ENCODE measurements at places on chromosomes 16 and 17.

GRCh38 chr17:17710728-17711541 lies 29.7 kb downstream of the RAI1 start:
- DNase-seq = no peak

DNA sequence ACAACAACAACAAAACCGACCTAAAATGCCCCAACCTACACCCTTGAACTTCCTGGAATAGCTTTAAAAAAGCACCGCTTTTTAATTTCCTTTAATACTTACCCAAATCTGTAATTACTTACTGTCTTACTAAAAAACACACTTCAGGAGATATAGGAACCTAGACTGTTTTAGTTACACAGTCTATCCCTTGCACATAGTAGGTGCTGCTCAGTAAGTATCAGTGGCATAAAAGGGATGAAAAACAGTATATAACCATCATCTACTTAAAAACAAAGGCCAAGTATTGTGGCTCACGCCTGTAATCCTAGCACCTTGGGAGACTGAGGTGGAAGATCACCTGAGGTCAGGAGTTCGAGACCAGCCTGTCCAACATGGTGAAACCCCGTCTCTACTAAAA lies 6.1 kb downstream of the SUMO2 start:
- DNase-seq = no peak

GRCh38 chr17:80986046-80986445 lies 5.6 kb upstream of the CHMP6 start:
- DNase-seq = no peak

DNA sequence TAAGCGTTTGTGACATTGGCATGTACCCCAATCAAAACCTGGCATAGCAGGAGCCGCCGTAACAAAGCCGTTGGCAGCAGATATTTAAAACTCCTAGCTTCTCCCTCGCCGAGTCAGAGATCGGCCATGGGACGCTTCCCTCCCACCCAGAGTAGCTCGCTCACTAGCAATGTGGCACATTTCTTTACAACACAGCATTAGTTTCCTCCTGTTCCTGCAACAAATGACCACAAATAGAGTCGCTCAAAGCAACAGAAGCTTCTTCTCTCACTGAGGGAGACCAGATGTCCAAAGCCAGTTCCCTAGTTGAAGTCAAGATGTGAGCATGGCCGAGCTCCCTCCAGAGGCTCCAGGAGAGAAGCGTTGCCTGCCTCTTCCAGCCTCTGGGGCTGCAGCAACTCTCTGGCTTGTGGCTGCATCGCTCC lies 106.7 kb downstream of the RBFOX3 start:
- no peak for DNase-seq

GRCh38 chr17:16052486-16052885 lies 52.9 kb downstream of the TTC19 start:
- DNase-seq = no peak

DNA sequence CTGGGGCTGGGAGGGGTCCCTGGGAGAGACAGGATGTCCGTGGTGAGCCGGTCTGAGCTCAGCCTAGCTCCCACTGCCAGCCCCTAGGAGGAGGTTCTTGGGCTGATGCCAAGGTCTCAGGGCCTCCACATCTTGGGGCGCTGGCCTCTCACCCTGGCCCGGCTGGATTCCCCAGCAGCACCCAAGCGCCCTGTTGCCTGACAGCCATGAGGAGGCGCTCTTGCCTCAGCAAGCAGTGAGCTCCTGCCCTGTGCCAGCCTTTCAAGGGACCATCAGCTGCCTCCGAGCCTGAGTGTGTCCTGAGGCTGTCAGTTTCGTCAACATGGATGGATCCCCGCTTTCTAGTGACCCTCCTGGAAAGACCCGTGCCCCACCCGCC lies 234.9 kb upstream of the CIBAR2 start:
- DNase-seq = no peak

GRCh38 chr17:46911311-46911710 lies 11.6 kb upstream of the GOSR2 start:
- no peak for DNase-seq

DNA sequence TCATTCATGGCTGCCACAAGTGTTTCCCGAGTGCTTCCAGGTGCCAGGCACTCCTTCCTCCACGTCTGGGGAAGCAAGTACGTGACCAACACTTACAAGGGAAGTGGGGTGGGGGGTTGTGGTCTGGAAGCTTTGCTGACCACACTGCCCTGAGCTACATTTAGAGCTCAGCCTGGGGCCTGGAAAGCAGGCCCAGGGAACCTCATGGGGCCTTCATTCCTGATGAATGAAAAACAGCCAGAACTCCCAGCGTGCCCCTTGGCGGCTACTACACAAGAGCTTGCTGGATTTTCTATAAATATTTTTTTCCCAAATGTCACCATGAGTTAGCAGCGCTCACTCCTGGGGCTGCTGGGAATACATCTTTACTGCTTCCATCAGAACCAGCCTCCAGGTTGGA lies 73.3 kb downstream of the ABCC12 start:
- no peak for DNase-seq

- DNase-seq = no peak
Observed at GRCh38 chr16:85767531-85767930, 16.6 kb upstream of the C16orf74 start.

DNA sequence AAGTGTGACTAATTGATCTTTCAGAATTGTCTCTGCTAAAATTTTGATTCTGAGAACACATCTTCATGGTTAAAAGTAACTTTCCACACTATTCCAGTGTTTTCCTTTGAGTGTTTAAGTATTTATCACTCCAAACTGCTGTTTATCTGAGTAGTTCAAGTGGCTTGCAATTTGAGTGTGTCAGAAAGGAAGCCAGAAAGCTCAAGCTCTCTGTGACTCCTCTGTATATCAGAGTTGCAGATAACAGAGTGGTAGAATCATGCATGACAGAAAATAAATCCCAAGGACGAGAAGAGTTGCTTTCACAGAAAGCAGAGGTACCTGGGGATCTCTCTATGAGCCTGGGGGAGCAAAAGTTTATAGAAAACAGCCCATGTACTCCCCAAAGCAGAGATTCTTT lies 130.0 kb downstream of the CYB561 start:
- DNase-seq = no peak

DNA sequence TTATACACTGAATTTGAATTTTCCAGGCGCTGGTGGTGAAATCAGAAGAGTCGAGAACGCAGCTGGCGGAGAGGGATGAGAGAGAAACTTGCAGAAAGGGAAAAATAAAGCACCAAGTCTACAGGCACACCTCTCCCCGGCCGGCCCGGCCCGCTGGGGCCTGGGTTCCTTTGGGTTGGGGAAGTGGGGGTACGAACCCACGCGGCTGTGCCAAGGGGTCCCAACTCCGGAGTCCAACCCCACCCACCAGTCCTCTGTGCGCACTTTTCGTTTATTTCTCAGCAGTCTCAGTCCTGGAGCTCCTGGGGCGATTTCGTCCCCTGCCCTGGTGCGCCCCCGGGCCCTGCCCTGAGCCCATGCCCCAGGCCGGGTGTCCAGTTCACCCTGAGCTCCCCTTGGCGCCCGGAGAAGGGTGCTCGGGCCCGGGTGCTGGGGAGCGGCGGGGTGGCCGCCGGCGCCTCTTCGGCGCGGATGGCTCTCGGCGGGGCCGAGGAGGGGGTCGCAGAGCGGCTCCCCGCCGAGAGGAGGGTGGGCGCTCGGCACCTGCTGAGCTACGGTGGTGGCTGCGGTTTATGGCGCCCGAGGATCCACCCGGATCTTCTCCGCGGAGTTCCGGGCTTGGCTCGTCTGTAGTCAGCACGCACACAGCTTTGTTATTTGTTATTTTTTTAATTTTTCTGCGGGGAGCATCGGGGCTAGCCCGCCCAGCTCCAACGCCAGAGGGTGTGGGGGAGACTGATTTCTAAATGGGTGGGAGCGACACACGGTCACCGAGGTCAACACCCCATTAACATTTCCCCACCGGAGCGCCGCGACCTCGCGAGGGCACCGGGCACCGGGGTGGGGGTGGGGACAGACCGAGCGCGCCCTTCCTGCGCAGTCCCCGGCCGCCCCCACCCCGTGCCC lies 15.7 kb upstream of the CBX8 start:
- DNase-seq = no peak

- DNase-seq = no peak
Observed at GRCh38 chr16:68395167-68395786, 53.0 kb downstream of the SMPD3 start.

GRCh38 chr16:51449441-51449840 lies 298.4 kb upstream of the SALL1 start:
- no peak for DNase-seq

- DNase-seq = no peak
Observed at GRCh38 chr16:75550211-75550662, 5.8 kb downstream of the TMEM231 start.

GRCh38 chr17:80948019-80948975 lies 43.3 kb upstream of the CHMP6 start:
- DNase-seq = no peak

GRCh38 chr16:11836650-11837244 lies 14.6 kb downstream of the RSL1D1 start:
- DNase-seq = no peak

- DNase-seq = no peak
Observed at GRCh38 chr16:1288813-1289476, 20.5 kb upstream of the UBE2I start.

GRCh38 chr17:38464723-38465390 lies 36.6 kb downstream of the ARHGAP23 start:
- DNase-seq = no peak

DNA sequence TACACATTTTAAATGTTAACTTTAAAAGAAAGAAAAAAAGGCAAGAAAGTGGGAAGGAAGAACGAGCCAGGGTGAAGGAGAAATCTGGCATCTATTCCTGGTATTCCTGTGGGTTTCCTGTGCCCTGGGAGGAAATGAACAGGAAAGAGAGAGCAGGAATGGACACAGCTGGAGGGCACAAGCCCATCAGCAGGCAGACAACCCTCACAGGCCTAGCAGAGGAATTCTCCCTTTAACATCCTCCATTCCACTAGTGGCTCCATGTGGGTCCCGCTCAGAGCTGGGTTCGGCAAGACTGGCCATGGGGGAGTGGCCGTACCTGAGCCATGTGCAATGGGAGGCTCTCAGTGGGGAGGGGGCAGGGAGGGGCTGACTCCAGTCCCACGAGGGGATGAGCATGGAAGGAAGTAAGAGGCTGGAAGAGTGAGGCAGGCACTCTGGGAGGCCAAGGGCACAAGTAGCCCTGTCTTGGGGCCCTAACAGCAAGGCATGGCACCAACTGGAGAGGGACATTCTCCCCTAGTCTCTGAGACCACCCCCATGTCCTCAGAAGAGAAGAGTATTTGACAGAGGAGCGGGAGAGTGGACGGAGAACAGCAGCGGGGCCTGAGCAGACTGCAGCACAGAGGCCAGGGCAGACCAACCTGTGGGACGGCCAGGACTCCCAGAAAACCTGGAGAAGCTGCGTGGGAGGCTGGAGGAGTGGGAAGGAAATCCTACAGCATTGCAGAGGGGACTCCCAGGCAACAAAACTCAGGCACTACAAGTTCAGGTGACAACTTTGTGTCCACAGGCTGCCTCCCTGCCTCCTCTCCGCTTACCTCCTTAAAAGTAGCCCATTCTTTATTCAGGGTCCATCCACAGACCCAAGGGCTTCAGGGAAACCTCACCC lies 30.2 kb downstream of the TK2 start:
- DNase-seq = no peak

DNA sequence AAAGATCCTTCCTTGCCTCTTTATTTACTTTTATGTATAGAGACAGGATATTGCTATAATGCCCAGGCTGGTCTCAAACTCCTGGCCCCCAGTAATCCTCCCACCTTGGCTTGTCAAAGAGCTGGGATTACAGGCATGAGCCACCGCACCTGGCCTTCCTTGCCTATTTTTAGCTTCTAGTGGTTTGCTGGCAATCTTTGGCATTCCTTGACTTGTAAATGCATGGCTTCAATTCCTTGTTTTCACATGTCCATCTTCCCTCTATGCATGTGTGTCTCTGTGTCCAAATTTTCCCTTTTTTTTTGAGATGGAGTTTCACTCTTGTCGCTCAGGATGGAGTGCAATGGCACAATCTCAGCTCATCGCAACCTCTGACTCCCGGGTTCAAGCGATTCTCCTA lies 22.5 kb downstream of the HEXIM2 start:
- no peak for DNase-seq

- no peak for DNase-seq
Observed at GRCh38 chr16:52470585-52470984, 76.4 kb downstream of the TOX3 start.

DNA sequence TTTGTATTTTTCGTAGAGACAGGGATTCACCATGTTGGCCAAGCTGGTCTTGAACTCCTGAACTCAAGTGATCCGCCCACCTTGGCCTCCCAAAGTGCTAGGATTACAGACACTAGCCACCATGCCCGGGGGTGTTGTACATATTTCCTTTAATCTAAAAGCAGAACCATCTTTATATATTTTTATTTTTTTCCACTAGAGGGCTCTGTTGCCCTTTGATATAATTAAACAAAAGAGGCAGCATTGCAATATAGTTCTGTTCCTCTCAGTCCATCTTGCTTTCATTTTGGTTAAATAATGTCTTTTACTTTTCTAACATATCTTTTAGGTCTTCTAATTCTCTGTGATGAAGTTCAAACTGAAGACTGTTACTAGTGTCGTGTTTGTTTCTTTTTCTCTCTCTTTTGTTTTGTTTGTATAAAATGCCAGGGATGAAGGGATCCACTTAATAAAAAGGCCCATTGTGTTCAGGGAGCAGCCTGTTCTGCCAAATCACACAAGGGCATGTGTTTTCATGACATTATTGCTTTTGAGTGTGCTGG lies 23.4 kb downstream of the WWOX start:
- DNase-seq = no peak

- no peak for DNase-seq
Observed at GRCh38 chr16:50480206-50480605, 68.0 kb upstream of the NKD1 start.

DNA sequence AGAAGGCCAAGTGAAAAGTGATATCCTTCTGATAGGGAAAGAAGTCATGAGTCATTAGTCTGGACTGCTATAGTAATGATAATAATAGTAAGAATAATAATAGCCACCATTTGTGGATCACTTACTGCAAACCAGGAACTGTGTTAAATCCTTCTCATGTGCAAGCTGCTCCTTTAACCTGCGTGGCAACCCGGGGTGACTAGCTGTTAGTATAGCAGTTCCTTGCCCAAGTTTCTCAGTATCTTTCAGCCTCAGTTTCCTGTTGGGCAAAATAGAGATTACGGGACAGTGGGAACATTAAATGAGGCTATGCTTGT lies 129.5 kb downstream of the CDH13 start:
- no peak for DNase-seq

GRCh38 chr16:7290682-7291081 lies 42.0 kb upstream of the RBFOX1 start:
- no peak for DNase-seq

- no peak for DNase-seq
Observed at GRCh38 chr16:4574919-4575705, 19.0 kb downstream of the C16orf96 start.

DNA sequence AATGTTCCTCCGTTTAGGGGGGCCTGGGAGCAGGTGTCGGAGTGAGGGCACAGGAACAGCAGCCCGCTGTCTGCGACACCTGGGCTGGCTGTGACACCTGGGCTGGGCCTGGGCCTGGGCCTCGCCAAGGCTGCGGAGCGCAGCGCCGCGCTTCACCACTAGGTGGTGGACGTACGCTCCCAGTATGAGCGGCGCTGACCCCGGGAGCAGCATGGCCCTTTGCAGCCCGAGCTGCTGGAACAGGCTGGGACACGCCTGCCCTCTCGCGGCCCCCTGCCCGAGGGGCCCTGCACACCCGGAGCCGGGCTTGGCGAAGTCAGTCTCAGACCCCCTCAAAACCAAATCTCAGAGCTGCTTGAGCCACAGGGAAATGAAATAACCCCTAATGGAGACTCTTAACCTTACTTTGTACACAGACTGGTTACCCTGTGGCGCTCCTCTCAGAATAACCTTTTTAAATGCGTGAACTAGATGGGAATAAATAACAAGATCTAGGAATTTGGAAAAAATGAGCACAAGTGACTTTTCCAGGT lies 38.6 kb upstream of the FA2H start:
- DNase-seq = peak; percentile 28
